ENCODE measurements at places on chromosomes 2 and 18.
A peak's percentile ranks its signal among the peaks of the same experiment; 100 is the strongest.

DNA sequence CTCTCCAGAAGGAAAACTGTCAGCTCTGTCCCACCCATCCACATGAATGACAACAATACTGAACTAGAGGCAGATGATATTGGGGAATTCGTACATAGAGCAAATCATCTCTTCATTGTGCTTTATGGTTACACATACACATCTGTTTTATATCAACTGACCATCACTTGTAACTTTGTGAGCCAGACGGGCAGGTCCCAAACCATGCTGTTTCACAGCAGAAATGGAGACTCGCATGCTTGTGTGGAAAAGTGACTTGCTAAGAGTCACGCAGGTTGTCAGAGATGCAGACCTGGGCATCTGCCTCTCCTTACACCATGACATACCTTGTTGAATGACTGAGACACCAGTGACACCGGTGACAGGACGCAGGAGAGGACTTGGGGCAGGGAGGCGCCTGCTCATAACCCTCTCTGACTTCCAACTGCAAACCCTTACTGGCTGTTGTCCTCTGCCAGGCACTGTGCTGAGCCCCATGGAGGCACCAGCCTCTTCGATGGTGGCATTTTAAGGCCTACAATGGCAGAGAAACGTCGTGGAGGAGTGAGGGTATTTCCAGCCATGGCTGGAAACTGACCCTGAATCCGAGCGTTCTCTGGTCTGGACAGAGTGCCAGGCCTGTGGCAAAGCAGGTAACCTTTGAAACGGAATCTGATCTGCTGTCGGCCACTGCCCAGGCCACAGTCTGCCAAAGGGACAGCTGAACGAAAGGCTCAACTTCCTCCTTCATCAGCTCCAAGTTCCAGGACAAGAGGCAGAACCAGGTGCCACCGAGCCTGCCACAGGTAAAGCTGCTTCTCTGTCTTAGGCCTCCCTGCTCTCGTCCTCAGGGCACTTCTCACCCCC, 26.9 kb upstream of the ROCK2 start:
- no peak for DNase-seq

GRCh38 chr2:205700331-205701132, 18.2 kb downstream of the NRP2 start:
- DNase-seq = no peak

DNA sequence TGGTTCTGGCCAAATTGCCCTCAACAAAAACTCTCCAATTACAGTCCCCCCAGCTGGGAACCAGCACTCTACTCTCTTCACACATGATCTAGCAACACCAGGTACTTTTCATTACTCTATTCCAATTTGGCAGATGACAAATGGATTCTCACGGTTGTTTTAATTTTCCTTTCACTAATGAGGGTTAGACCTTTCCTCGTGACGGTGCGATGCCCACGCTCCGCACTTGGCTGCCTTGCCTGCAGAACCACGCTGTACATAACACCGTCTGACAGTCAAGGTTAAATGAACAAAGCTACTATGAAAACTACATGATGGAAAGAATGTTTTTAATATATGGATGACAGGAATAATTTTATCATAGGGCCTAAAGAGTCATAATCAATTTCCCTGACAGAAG, 141.5 kb downstream of the FBXO15 start:
- no peak for DNase-seq

DNA sequence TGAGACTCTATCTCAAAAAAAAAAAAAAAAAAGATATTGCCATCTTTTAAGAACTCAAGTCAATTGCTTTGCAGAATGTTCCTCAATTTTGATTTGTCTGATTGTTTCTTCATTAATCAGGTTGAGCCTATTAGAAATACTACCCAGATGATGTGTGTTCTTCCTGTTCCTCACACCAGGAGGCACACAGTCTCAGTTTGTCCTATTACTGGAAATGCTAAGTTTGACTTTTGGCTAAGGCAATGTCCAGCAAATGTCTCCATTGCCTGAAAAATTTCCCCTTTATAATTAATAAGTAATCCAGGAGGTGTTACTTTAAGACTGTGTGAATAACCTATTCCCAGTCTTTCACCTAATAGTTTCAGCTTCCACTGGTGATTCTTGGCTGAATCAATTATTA, 28.4 kb downstream of the BOLA3 start:
- no peak for DNase-seq

DNA sequence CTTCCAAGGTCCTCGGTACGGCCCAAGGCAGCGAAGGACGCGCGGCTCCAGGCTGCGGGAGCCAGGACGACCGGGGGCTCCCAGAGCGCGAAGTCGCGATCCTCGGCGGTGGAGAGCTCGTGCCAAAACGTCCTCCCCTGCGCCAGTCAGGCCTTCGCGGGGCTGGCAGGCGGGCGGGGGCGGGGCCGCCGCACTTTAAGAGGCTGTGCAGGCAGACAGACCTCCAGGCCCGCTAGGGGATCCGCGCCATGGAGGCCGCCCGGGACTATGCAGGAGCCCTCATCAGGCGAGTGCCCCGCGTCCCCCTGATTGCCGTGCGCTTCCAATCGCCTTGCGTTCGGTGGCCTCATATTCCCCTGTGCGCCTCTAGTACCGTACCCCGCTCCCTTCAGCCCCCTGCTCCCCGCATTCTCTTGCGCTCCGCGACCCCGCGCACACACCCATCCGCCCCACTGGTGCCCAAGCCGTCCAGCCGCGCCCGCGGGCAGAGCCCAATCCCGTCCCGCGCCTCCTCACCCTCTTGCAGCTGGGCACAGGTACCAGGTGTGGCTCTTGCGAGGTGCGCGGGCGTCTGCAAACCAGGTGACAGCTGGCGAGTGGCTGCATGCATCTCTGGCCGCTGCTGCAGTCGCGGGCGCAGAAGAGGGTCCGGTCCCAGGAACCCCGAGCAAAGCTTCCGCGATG, at the start of gene CIDEA:
Gene CIDEA, plus strand, starts transcription at position 226 of the 684 bp plus-strand sequence. Its CDS starts 23 bp downstream, at position 249.
- DNase-seq = peak; percentile 51

Data from lung (tissue), 17 donors.